Right lung (tissue), 10 donors: ENCODE measurements at places on chromosomes 11 and 22. TPM values are rescaled to one million over a fixed set of nuclear protein-coding genes. Genes with fewer than 3 reads are reported as not detected.
A peak's percentile ranks its signal among the peaks of the same experiment; 100 is the strongest.

DNA sequence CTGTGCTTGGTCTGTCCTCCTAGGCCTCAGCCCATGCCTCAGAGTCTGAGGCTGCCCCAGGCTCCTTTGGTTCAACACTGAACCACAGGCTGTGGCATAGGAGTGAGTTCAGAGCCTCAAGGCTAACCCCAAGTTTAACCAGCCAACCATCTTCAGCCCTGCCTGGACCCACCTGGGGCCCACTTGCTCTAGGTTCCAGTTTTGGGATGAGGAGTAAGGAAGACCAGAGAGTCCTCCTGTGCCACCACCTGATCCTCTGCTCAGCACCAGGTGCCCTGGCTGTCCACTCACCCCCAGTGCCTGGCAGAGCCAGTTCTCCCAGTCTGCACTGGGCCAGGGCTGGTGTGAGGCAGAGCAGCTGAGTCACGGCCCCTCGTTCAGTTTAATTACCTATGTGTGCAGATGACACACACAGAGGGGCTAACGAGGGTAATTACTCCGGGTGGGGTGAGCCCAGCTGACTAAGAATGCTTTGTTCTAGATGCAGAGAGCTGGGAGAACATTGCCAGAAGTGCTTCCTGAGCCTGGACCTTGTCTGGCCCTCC is 12.0 kb upstream of the TMPRSS13 start:
- no peak for DNase-seq

RIBC2 gene
- polyA plus RNA-seq, result 10.5 TPM

DNA sequence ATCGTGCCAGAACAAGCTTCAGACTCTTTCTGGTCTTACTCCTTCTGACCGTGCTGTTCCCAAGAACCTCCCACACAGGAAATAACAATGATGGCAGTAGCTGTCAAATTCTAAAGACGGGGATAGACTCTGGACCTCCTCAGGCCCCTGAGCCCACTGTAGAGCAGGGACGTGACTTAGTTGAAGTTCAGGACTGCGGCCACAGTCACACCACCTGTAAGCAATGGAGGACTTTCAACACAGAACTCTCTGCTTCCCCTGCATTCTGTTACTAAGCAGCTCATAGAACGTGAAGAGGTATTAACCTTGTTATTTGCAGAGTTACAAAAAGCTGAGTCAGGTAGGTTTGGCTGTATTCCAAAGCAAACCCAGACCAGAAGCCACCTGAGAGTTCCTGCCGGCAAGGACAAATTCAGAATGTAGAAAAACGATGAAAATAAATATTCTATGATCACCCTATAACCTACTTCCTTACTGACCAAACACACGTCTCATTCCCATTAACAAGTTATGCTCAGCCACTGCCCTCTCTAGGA is 12.7 kb downstream of the TMEM45B start:
- DNase-seq, result peak; percentile 55

- no peak for DNase-seq
These were observed 6.8 kb downstream of the GRIK4 start for GRCh38 chr11:120518356-120518755.

- no peak for DNase-seq
These were observed 30.0 kb downstream of the LRRC32 start for GRCh38 chr11:76640501-76640900.

VPS51 gene
- 84.5 TPM for polyA plus RNA-seq

DNA sequence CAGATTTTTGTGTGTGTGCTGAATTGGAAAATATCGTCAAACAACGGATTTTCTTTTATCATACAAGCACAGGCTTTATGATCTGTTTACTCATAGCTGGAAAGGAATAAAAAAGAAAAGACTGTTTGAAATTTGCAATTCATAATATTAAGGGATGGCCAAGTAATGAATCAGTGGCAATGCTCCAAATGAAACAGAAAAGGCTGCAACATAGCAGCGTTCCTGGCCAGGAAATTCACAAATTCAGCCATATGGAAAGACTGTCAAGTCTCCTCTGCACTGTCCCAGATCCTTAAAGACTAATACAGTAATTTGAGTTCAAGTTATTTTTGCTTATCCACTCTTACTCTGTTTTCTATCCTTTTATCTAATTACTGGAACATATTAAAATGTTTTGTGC is 98.2 kb downstream of the MSANTD4 start:
- peak; percentile 81 for DNase-seq
